NCI-H187 treated with DMSO at 0.1 percent for 48 hours (cell line): ENCODE measurements at places on chromosomes 3 and 15.

DNA sequence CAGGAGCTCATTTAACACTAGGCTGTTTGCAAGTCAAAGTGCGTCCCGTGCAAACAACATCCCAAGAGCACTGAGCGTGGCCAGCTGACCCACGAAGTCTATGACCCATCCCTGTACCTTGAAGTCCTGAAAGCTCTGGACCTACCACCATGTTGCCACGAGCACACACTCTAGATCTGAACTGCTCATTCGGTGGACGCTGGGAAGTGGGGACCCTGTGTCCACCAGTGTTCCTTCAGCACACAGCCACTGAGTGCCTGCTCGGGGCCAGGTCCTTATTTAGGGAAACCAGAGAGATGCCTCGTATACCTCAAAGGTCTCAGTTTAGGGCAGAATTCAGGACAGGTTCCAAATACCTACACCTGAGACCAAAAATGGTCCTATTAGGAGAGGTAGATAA is 236.9 kb downstream of the XXYLT1 start:
- DNase-seq: no peak

- no peak for DNase-seq
These were observed 15.4 kb downstream of the CHRD start for GRCh38 chr3:184395320-184395660.

GRCh38 chr3:10374311-10374710 is 53.4 kb upstream of the SEC13 start:
- DNase-seq: no peak

GRCh38 chr3:177468331-177468730 is 271.0 kb upstream of the TBL1XR1 start:
- DNase-seq: no peak

GRCh38 chr3:102400142-102400541 is 34.7 kb upstream of the ZPLD1 start:
- DNase-seq: no peak

- DNase-seq: no peak
These were observed 14.3 kb downstream of the DYNC1LI1 start for GRCh38 chr3:32556332-32556731.

DNA sequence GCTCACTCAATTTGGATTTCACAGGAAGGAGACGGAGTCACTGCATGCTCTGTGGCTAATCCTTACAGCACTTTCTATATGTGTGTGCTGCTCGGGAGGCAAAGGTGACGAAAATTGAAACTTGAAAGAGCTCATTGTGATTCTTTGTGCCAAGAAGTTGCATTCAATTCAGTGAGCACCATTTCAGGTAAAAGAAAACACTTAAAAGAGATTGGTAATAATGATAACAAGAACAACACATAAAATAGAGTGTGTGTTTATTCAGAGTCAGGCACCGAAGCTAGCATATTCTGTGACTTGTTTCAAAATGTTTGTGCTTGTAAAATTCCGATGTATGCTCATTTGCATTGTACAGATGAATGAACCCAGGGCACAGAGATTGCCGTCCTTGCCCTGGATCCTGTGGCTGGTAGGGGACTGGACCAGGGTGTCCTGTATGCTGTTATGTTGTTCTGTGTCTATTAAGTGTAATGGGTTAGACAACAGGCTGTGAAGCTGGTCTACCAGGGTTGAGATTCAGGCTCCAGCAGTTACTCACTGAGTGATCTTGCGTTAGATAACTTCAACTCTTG is 193.3 kb upstream of the PROK2 start:
- DNase-seq: no peak
